Testis (tissue), 5 donors: ENCODE measurements at places on chromosomes 6 and 20. TPM values are rescaled to one million over a fixed set of nuclear protein-coding genes. Genes with fewer than 3 reads are reported as not detected.

The BHLHE23 gene
- total RNA-seq, result 6.6 TPM

DNA sequence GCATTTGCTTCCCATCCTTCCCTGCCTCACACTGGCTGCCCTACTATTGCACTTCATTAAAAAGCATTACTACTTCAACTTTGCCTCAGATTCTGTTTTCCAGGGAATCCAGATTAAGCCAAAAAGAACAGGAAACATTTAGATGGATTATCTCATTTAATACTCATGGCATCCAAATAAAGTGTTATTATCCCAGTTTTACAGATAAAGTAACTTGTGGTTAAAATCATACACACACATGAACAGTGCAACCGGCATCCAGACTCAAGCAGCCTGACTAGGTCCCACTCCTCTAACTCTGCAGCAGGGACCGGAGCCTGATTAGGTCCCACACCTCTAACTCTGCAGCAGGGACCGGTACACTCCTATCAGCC lies 72.3 kb downstream of the GPR6 start:
- no peaks in the 10 kb centered on the region for H3K4me1 ChIP-seq
- H3K36me3 ChIP-seq, result no peaks in the 10 kb centered on the region
- no peak overlapping the region for H3K27ac ChIP-seq
- no peak for DNase-seq
- H3K4me3 ChIP-seq, result no peak overlapping the region

DNA sequence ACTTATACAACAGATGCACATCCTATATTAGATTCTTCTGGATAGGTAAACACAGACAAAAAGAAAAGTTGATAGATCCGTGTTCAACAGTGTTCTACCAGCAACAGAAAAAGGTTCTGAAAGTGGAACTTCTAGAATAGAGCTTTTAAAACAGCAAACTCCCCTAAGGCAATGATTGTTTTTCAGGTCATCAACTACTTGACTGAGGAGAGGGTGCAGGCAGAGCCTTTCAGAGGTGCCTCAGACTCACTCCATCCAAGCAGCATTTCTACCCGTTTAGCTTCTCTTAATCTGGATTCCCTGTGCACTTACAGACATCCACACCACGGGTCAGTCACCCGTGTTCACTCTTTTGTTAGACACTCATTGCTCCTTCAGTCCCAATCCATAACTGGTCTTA lies 28.9 kb downstream of the FYN start:
- H3K27ac ChIP-seq, result no peak overlapping the region
- no peak overlapping the region for H3K4me3 ChIP-seq
- peaks cover 22% of the 10 kb centered on the region for H3K4me1 ChIP-seq
- no peaks in the 10 kb centered on the region for H3K36me3 ChIP-seq
- H3K27me3 ChIP-seq, result no peaks in the 10 kb centered on the region

GRCh38 chr6:40192516-40192915 lies 258.3 kb upstream of the MOCS1 start:
- H3K36me3 ChIP-seq, result no peaks in the 10 kb centered on the region
- H3K4me3 ChIP-seq, result no peak overlapping the region
- H3K27me3 ChIP-seq, result no peaks in the 10 kb centered on the region
- no peaks in the 10 kb centered on the region for H3K4me1 ChIP-seq
- H3K27ac ChIP-seq, result no peak overlapping the region

The IGF2R gene
- total RNA-seq, result 84.6 TPM

DNA sequence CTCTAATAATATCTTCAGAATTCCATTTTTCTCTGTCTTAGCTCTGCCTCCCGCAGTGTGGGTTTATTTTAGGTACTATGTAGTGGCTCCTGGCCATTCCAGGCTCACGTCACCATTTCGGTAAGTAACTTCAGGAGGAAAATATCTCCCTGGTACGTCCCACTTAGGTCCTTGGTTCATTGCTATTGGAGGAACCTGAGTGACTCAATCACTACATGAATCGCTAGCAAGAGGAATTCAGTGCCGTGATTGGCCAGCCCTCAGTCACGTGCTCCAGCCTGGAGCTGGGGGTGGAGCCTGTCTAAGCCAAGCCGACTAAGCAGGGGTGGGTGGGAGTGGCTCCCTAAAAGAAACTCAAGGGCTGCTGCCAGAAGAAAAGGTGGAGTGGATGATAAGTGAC lies 67.3 kb upstream of the E2F3 start:
- no peaks in the 10 kb centered on the region for H3K36me3 ChIP-seq
- H3K4me1 ChIP-seq, result peaks cover 6% of the 10 kb centered on the region
- H3K4me3 ChIP-seq, result no peak overlapping the region
- no peak overlapping the region for H3K27ac ChIP-seq
- no peaks in the 10 kb centered on the region for H3K27me3 ChIP-seq

GRCh38 chr20:3976511-3976910 lies 38.8 kb downstream of the RNF24 start:
- H3K4me1 ChIP-seq, result no peaks in the 10 kb centered on the region
- no peaks in the 10 kb centered on the region for H3K36me3 ChIP-seq
- no peak overlapping the region for H3K27ac ChIP-seq
- DNase-seq, result no peak

DNA sequence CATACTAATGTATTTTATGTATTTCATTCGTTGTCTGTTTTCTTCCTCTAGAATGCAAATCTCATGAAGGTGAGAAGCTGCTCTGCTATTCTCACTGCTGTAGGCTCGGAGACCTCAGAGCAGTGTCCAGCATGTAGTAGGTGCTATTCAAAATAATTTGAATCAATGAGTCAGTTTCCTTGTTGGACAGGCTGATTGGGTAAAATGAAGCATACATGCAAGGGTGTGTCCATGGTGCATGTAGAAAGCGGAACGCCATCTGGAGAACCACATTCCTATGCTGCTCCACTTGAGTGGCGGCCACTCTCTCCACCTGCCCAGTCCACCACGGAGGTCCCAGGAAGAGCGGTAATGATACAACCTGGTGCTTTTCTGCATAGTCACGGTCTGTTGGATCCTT lies 412.1 kb downstream of the QKI start:
- no peaks in the 10 kb centered on the region for H3K4me1 ChIP-seq
- DNase-seq, result no peak
- H3K27ac ChIP-seq, result no peak overlapping the region
- H3K4me3 ChIP-seq, result no peak overlapping the region
- no peaks in the 10 kb centered on the region for H3K36me3 ChIP-seq
- H3K27me3 ChIP-seq, result no peaks in the 10 kb centered on the region

GRCh38 chr6:32692019-32692418 lies 25.6 kb upstream of the HLA-DQB1 start:
- no peak overlapping the region for H3K27ac ChIP-seq
- DNase-seq, result peak; percentile 32
- H3K4me3 ChIP-seq, result no peak overlapping the region
- H3K27me3 ChIP-seq, result no peaks in the 10 kb centered on the region
- no peaks in the 10 kb centered on the region for H3K4me1 ChIP-seq

GRCh38 chr6:157469378-157469777 lies 88.4 kb downstream of the ZDHHC14 start:
- H3K4me3 ChIP-seq, result no peak overlapping the region
- H3K27ac ChIP-seq, result no peak overlapping the region
- H3K4me1 ChIP-seq, result no peaks in the 10 kb centered on the region

- no peaks in the 10 kb centered on the region for H3K36me3 ChIP-seq
- H3K27ac ChIP-seq, result no peak overlapping the region
- H3K4me3 ChIP-seq, result no peak overlapping the region
- H3K27me3 ChIP-seq, result no peaks in the 10 kb centered on the region
- H3K4me1 ChIP-seq, result no peaks in the 10 kb centered on the region
- no peak for DNase-seq
Observed at GRCh38 chr20:5973172-5973571, 22.7 kb downstream of the MCM8 start.

DNA sequence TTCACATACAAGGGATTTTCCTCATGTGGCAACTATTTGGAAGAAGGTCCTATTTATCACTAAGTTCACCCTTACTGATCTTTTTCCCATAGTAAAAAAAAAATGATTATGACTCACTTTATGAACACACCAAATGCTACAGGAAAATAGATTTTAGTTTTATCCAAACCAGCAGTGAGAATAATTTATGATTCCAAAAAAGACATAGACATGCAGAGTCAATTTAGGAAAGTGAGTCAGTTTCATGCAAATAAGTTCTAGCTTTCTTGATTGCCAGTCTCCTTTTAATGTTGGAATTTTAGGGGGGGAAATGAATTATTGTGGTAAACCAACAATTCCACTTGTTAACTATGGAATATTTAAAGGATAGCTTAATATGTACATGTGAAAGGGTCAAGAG lies 64.0 kb upstream of the RNF146 start:
- no peak for DNase-seq
- H3K27me3 ChIP-seq, result no peaks in the 10 kb centered on the region
- H3K4me3 ChIP-seq, result no peak overlapping the region
- H3K4me1 ChIP-seq, result no peaks in the 10 kb centered on the region
- H3K36me3 ChIP-seq, result no peaks in the 10 kb centered on the region

- DNase-seq, result peak; percentile 60
- no peaks in the 10 kb centered on the region for H3K36me3 ChIP-seq
- H3K4me1 ChIP-seq, result peaks cover 59% of the 10 kb centered on the region
Observed at GRCh38 chr20:63955281-63955826, 862 bp downstream of the UCKL1 start.

The SAMD10 gene
- total RNA-seq, result 6.2 TPM

DNA sequence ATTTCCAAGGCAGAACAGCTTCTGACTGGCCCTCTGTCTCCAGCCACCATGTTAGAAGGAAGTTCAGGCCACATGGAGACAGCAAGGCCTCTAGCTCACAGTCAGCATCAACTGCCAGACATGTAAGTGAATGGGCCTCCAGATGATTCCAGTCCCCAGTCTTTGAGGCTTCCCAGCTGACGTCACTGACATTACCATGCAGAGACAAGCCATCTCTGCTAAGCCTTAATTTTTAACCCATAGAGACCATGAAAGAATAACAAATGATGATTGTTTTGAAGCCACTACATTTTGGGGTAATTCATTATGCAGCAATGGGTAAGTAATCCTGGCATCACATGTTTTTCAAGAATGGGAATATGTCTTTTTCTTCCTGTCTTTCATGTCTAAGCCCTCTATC lies 11.3 kb upstream of the DEFB129 start:
- no peaks in the 10 kb centered on the region for H3K27me3 ChIP-seq
- H3K4me3 ChIP-seq, result no peak overlapping the region

- H3K4me1 ChIP-seq, result no peaks in the 10 kb centered on the region
- H3K4me3 ChIP-seq, result no peak overlapping the region
- H3K27ac ChIP-seq, result no peak overlapping the region
- DNase-seq, result no peak
Observed at GRCh38 chr6:4891141-4891540, 112.7 kb downstream of the RPP40 start.

DNA sequence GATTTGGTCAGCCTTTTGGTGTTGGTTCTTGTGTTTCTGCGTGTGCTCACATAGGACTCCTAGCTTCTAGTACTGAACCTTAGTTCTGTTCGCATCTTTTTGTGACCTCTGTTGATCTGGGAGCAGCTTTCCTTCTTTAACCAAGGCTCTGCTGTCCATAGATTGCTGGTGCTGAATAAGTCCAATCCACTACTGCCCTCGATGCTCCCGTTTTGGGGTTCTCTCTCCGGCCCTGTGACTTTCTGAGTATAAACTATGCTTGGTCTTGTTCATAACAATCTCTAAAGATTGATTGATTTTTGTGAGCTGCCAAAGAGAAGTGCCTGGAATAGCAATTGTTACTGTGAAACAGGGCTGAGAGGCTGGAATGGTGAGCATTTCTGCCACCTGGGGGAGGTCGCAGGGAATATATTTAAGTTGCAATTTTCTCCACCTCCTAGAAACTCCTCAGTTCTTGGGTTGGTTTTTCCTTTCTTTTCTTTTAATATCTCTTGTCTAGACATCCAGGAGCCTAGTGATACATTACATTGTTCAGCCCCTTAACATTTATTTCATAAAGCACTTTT lies 422.9 kb upstream of the CHD6 start:
- H3K36me3 ChIP-seq, result no peaks in the 10 kb centered on the region
- H3K27me3 ChIP-seq, result no peaks in the 10 kb centered on the region
- no peak overlapping the region for H3K27ac ChIP-seq

DNA sequence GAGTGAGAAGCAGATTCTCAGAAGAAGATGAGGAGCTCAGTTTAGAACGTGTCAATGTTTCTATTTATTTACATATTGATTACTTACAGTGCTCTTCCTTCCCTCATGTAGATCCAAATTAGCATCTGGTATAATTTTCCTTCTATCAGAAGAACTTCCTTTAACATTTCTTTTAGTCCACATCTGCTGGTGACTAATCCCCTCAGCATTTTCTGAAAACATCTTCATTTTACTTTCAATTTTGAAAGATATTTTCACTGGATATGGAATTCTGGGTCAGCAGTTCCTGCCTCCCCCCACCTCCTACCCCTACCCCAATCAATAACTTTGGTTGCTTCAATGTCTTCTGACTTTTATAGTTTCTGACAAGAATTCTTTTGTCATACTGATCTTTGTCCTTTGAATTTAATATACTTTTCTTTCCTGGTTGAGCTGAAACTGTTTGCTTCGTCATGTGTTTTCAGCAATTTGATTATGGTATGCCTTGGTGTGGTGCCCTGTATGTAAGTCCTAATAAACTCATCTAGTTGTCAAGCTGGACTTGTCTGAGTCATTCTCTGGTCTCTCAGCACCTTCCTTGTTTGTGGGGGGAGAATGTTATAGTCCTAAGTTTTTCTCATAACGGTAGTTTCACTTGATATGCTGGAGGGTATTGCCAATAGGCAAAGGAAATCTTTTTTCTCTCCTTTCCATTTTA lies 57.0 kb downstream of the SMPDL3A start:
- H3K27me3 ChIP-seq, result no peaks in the 10 kb centered on the region
- no peak overlapping the region for H3K4me3 ChIP-seq
- H3K27ac ChIP-seq, result no peak overlapping the region
- no peaks in the 10 kb centered on the region for H3K36me3 ChIP-seq

DNA sequence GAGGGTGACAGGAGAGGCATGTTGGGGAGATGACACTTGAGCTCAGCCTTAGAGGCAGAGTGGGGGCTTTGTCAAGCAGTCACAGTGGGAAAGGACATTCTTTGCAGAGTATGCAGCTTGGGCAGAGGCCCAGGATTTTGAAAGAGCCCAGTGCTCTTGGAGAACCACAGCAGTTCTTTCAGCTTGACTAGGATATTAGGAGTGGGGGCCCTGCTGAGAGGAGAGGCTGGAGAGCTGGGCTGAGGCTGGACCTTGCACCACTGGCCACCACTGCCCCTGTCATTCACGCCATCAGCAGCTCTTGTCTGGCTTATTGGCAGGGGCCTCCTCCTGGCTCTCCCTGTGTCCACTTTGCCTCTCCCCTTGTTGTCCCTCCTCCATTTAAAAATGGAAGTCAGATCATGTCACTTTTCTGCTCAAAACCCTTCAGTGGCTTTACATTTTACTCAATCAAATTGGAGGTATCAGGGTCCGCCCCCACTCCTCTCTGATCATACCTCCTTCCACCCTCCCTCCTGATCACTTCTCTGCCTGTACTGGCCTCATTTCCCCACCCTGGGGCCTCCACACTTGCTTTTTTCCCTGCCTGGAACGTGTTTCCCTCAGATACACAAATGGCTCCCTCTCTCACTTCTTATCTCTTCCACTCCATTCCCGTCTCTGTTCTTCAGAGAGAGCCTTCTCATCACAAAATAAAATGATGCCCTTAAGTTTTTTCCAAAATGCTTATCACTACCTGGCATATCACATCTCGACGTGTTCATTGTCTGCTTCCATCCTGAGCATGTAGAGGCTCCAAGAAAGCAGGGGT lies 10.5 kb downstream of the MANBAL start:
- no peak overlapping the region for H3K4me3 ChIP-seq
- H3K27ac ChIP-seq, result no peak overlapping the region

The VPS52 gene
- total RNA-seq, result 85.0 TPM
